ENCODE measurements at places on chromosomes 4 and X.

DNA sequence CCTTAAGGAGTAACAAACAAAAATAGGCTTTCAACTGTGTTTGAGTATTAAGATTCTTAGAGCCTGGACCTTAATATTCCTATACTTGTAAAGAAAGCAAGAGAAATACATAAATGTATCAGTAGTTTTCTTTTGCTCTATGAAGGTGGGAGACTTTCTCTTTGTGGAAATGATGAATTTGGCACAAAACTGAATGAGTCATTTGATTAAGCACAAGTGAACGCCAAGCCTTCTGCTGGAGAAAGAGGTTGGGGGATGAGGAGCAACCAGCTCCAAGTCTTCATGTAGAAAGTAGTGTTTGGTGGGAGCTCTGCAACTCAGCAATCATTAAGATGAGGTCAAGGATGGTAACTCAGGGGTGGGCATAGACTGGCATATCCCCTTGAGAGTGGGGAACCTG lies 49.6 kb downstream of the MEPE start:
- no peak for DNase-seq

DNA sequence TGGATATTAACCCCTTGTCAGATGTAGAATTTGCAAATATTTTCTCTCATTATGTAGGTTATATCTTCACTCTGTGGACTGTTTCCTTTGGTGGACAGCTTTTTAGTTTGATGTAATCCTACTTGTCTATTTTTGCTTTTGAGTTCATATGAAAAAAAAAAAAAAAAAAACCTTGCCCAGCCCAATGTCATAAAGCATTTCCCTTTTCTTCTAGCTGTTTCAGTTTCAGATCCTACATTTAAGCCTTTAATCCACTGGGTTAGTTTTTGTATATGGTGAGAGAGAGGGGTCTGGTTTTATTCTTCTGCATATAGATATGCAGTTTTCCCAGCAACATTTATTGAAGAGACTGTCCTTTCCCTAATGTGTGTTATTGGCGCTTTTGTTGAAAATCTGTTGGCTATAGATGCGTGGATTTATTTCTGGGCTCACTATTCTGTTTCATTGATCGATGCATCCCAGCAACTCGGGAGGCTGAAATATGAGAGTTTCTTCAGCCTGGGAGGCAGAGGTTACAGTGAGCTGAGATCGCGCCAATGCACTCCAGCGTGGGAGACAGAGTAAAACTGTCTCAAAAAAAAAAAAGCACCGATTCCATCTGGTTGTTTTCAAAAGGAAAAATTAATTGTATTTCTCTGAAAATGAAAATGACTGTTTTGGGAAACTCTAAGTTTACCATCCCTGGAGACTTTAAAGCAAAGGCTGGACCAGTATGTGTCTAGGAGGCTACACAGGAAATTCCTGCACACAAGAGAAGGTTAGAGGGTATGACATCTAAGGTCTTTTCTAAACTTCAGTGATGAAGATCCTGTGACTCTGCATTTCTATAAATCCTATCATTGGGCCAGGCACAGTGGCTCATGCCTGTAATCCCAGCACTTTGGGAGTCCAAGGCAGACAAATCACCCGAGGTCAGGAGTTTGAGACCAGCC lies 35.6 kb downstream of the STEEP1 start:
- no peak for DNase-seq

DNA sequence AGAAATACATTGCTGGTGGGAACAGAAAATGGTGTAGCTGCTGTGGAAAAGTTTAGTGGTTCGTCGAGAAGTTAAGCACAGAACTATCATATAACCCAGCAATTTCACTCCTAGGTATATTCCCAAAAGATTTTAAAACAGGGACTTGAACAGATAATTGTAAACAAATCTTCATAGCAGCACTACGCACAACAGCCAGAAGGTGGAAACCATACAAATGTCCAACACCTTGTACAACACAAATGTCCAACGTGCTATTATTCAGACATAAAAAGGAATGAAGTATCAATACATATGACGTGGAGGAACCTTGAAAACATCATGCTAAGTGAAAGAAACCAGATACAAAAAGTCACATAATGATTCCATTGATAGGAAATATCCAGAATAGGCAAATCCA lies 37.9 kb downstream of the CUL4B start:
- DNase-seq, result no peak

DNA sequence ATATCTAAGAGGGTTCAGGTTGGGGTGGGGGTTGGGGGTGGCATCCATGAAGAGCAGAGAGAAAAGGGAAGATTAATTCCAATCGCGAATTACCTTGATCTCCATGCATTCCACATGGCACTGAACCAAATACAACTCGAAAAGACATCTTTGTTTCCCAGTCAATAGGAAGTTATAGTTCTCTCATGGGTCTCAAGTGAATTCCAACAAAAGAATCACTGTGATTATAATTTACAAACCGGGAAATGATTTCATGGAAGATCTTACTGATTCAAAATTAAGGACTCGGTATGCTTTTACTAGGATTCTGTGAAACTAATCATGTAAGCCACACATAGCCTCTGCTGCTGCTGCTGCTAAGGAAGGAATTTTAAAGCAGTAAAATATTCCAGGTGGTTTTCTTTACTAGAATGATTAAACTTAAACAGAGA lies 26.6 kb upstream of the AMELX start:
- DNase-seq, result no peak

GRCh38 chr4:53059871-53060270 lies 197.8 kb downstream of the RASL11B start:
- DNase-seq, result no peak

DNA sequence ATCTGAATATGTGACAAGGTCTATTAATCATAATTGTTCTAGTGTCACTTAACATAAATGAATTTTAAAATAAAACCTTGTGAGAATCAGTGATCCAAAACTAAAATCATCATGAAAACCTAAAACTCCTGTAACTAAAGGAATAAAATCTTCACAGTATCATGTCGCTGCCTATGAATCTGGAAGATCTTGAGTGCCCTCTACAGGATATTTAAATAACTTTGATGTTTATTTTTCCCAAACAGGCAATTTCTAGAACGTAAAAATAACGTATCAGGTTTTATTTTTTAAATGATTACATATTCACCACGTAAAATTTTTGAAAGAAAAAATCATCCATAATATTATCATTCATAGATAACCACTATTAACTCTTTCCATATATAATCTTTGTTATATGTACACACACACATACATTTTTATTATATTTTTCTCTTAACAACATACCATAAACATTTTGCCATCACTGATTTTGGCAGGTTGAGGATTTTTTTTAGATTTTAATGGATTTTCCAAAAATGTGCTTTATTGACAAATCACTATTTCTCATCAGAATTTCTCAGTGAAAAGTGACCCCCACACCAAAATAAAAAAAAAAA lies 79.6 kb downstream of the COMMD8 start:
- no peak for DNase-seq

GRCh38 chrX:130999360-130999759 lies 58.8 kb upstream of the ARHGAP36 start:
- DNase-seq, result no peak
